ENCODE measurements at places on chromosomes 5 and 9.

GRCh38 chr5:53256746-53257145 lies 147.2 kb upstream of the MOCS2 start:
- DNase-seq: no peak

DNA sequence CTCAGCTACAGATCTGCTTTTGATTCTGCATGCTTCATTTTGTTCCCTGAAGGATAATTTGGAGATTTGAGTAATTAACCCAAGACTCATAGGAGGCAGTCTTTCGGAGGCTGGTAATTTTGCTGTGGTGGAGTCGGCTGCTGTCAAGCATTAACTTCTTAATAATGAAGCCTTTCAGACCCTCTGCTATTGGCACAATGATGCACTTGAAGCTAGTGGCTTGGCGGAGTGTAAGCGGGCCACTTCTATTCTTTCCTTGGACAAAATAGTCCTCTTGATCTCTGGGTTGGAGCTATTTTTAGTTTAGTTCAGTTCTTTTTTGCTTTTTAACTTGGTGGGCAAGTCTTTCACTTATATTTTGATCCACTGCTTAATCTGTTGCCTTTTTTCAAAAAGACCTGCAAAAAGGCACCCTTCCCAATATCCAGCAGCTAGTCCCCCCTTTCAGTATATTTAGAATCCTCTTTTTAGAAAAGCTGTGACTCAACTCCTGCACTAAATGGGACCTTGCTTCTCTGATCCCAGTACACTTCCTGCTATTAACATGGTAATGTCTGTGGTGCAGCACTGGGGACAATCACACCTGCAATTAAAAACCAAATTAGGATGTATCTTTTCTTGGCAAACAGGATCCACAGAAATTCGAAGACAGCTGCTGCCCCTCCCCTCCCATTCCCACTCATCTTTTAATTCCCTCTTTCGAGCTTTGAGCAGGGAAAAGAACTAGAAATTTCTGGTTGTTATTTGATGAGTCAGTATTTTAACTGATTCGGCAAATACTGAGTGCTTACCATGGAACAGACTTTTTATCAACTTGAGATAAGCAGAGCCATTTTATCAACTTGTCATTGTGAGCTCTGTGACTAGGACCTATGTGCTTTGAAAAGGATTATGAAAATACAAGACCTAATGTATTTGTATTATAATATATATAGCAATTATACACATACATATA lies 169.4 kb upstream of the ANKRD55 start:
- DNase-seq: no peak

GRCh38 chr9:121557581-121558447 lies 58.2 kb upstream of the GGTA1 start:
- no peak for DNase-seq

- no peak for DNase-seq
Measured at GRCh38 chr9:5798581-5798980, 34.3 kb downstream of the ERMP1 start.

GRCh38 chr5:132007399-132008162 lies 3.9 kb downstream of the ACSL6 start:
- no peak for DNase-seq

GRCh38 chr9:34518896-34519295 lies 3.9 kb downstream of the ENHO start:
- no peak for DNase-seq

DNA sequence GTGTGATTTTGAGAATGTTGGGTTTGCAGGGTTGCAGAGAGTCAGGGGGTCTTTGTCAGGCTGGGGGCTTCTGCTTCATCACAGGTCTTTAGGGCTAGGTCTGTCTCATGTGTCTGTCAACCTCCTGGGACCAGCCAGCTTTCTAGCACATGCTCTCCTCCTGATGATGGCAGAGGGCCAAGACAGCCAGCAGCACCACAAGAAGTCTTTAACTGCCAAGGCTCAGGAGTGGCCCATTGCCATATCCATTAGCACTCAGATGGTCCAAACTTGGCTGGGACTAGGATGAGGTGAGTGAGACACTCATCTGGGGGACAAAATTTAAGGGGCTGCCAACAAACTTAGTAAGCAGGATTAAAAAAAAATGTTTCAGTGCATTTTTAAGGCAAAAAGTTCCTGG lies 384.2 kb upstream of the CDH10 start:
- no peak for DNase-seq

GRCh38 chr9:83027153-83027891 lies 35.6 kb downstream of the RASEF start:
- DNase-seq: no peak

- no peak for DNase-seq
Measured at GRCh38 chr9:136665111-136665703, 2.5 kb downstream of the EGFL7 start.

DNA sequence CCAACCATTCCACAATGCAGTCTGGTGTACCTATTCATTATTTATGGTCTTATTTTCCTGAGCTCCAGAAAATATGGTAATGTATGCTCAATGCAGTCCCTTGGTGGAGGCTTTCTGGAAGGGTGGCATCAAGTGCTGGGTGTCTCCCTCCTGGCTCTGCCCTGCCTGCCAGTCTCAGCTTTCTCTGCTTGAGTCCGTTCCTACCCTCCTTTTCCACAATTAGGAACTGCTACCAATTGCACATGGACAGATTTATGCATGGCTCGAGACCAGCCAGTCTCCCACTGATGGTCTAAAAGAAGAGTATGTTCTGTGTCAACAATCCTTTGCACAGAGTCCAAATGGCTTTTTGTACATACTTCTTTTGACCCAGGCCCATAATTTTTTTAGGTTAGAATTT lies 189.8 kb downstream of the TLE1 start:
- DNase-seq: no peak

- DNase-seq: no peak
Measured at GRCh38 chr5:50934343-50934742, 267.9 kb downstream of the PARP8 start.

DNA sequence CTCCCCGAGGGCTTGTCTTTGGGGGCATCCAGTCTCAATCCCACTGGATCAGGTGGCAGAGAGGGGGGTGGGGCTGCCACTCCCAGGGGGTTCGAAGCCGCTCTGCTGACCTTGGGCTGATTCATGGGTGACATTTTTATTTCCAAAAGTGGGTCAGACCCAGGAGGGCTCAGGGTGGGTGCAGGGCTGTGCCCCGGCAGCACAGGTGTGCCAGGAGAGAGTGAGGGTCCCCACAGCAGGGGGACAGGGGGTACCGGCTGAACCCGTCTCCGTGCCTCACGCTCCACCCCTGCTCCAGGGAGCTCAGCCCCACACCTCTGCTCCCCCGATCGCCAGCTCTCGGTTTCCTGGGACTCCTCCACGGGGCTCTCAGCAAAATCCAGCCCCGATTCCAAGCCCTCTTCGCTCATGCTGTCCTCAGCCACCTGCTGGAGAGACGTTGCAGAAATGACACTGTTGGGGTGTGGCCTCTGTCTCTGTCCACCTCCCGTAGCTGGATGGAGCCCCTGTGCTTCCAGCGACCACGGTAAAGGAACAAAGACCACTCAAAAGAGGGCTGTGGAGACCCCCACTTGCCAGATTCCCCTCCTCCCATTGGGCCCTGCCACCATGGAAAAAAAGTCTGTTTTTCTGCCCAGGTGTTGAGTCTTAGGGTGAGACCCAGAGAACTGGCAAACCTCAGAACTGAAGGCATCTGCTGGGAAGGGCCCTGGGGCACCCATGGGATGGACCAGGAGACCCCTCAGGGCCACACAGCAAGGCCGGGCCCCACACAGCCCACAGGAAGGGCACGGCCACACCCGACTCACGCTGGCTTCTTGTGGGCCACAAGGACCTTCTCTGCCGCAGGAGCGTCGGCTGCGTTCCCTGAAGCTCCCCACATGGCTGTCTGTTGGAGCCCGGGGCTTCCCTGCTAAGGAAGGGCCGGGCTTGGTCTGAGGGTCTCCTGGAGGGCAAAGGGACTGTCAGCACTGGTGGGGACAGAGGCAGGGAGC lies 10.6 kb upstream of the QSOX2 start:
- no peak for DNase-seq

DNA sequence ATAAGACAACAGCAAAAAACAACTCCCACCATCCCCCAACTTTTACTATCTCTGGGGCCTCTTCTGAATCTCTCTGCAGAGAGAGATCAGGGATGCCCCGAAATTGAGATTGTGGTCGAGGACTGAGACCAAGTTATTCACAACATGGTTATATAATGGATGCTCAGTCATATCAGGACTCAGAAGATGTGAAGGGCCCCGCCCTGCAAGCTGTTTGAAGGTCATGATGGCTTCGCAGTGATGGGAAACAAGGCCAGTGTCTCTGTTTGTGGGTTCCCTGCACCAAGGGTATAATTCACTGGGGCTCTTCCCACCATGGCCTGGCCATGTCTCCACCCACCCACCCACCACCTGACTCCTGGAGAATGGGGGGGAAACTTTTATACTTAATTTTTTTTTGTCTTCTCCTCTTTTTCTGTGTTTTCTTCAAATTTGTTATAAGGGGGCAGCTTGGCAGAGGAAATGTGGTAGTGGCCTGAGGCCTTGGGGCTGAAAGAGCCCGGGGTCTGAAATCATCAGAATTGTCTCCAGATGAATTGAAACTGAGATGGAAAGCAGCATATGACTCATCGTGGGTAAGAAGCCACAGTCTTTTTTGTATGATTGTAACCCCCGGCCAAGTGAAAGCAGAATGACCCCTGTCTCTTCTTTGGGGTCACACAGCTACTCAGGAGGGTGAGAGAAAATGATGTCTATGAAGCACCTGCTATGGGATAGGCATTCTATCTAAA lies 15.0 kb upstream of the TEX48 start:
- no peak for DNase-seq

DNA sequence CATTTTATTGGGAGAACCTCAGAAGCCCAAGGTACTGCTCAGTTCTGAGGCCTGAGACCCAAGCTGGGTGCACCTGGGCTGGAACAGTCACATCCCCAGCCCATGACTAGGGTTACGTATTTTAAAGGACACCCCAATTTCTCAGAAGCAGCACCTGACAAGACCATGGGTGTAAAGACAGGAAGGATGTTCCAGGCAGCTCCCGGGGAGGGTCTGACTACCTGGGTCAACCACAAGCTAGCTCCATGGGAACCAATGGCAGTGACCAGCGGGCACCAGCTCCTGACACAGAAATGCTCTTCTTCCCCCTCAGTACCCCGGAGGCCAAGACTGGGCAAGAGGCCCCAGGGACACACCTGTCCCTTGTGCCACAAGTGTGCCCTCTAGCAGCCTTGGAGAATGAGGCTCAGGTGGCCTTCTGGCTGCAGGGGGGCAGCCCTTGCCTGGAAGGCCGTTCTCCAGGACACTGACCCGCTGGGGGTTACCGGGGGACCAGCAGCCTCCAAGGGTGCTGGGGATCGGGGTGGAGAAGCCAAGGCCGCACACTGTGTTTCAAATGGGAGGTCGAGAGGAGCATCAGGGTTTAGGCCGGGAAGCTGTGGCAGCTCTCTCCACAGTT lies 52.6 kb downstream of the IPPK start:
- DNase-seq: no peak

DNA sequence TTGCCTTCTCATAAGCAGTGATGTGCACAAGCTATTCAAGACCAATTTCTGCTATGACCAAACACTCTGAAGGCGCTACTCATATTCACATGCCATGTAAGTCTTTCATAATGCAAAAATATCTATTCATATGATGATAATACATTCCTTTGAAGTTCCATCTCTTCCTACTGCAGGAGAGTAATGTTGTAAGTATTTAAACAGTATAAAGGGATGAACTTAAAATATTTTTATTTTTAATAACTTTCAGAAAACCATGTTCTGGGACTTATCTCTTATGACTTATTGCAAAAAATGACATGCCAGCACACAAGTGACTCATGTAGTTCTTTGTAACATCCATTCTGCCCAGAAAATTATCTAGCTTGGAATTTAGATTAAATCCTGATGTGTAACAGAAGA lies 376.4 kb downstream of the KCTD16 start:
- no peak for DNase-seq

GRCh38 chr5:40774623-40775022 lies 18.9 kb upstream of the TTC33 start:
- no peak for DNase-seq

DNA sequence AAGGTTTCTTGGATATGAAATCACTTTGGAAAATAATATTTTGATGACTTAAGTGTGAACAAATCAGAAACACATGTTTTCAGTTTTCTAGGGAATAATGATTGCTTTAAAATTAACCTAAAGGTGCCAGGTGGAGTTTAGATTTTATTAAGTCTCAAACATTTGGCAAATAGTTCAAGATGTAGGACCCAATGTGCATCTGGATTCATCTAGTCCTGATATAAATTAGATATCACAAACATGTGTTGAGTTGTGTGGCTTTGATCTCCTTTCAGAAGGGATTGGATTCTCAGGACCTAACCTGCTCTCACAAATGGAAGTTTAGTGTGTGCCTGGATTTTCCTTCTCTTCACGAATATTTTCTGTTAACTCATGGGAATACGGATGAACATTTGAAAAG lies 291.4 kb upstream of the ISL1 start:
- no peak for DNase-seq

GRCh38 chr5:10660720-10661387 lies 97.0 kb downstream of the ANKRD33B start:
- no peak for DNase-seq

DNA sequence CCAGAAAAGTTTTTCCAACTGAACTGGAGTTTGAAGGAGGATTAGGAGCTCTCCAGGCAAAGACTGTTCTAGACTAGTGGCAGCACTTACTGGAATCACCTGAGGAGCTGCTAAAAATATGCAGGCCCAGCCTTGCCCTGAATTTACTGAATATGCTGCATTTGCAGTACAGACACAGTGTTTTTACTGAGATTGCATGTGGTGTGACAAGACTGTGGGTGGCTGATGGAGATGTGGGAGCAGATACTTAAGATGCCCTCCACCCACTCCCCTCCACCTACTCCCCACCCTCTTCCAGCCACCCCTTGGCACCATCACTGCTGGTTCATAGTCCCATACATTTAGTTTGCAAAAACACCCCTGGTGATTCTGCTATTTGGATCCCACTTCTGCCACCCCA lies 64.1 kb upstream of the HRH2 start:
- DNase-seq: no peak

GRCh38 chr9:90909747-90910283 lies 108.2 kb downstream of the SYK start:
- DNase-seq: no peak

DNA sequence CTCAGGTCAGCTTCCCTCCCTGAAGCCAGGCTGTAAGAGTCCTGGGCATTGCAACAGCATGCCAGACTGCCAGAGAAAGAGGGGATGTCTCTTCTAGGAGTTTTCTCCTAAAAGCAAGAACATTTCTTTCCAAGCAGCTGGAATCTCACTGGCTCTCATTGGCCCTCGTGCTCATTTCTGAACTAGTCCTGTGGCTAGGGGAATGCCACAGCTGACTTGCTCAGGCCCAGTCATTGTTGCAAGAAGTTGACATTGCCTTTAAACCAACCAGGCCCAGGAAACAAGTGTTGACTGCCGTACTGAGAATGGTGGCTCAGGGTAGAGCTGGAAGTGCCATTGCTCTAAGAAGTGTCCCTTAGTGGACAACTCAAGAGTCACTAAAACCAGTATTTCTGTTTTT lies 15.0 kb upstream of the CEP120 start:
- no peak for DNase-seq

DNA sequence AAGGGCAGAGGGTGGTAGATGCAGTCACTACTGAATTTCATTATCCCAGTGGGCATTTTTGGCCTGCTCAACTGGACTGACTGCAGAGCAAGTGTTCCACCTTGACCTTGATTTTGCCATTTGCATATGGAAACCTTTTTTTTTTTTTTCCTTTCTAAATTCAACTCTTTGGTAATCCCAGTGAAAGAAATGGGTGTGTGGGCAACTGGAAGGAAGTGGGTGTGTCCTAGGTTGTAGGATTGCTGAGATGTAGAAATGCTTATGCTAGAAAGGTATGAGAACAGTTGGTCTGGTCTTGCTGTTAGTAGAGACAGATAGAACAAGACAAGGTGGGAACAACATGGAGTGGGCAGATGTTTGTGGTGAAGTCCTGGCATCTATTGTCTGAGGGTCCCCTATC lies 7.8 kb upstream of the IL12B start:
- no peak for DNase-seq

Measured in NCI-H2081 treated with DMSO at 0.1 percent for 48 hours (cell line).